NCI-H187 treated with DMSO at 0.1 percent for 48 hours (cell line): ENCODE measurements at places on chromosomes 6 and 20.

DNA sequence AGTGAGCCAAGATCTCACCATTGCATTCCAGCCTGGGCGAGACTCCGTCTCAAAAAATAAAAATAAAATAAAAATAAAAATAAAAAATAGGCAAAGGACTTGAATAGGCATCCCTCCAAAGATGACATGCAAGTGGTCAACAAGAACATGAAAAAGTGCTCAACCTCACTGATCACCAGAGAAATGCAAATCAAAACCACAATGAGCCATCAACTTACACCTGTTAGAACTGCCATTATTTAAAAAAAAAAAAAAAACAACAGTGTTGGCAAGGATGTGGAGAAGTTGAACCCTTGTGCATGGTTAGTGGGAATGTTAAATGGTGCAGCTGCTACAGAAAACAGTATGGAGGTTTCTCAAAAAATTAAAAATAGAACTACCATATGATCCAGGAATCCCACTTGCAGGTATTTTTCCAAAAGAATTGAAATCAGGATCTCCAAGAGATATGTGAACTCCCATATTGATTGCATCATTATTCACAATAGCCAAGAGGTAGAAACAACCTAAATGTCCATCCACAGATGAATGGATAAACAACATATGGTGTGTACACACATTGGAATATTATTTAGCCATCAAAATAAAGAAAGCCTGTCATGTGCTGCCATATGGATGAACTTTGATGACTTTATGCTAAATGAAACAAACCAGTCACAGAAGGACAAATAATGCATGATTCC, 2.8 kb downstream of the C20orf203 start:
- no peak for DNase-seq

GRCh38 chr6:14276667-14277404, 159.3 kb downstream of the CD83 start:
- DNase-seq = no peak

DNA sequence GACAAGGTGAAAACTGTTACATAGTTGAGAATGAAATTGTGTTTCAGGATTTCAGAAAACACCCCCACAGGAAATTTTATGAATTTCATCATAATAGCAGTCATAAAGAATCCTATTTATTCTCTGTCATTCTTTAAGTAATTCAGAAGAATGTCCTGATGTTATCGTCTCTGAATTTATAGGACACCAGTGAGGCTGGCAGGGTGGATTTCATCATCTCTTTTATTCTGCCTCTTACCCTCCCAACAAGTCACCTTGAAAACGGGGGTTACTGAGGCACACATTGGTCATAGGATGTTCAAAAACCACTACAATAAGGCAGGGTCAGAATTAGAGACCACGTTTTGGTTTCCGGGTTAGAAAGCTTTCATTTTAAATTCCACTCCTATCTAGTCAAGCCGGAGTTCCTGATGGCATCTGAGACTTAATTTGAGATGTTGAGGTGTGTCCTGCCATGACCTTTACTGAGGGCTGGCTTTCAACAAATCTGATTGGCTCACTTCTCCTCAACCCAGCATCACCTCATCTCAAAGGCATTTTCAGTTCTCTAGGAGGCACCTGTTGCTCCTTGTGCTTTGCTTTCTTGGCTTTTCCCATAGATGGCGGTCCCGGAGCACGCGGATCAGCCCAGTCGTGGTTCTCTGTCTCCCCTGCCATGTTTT, 230.6 kb upstream of the SUPT3H start:
- DNase-seq = no peak

DNA sequence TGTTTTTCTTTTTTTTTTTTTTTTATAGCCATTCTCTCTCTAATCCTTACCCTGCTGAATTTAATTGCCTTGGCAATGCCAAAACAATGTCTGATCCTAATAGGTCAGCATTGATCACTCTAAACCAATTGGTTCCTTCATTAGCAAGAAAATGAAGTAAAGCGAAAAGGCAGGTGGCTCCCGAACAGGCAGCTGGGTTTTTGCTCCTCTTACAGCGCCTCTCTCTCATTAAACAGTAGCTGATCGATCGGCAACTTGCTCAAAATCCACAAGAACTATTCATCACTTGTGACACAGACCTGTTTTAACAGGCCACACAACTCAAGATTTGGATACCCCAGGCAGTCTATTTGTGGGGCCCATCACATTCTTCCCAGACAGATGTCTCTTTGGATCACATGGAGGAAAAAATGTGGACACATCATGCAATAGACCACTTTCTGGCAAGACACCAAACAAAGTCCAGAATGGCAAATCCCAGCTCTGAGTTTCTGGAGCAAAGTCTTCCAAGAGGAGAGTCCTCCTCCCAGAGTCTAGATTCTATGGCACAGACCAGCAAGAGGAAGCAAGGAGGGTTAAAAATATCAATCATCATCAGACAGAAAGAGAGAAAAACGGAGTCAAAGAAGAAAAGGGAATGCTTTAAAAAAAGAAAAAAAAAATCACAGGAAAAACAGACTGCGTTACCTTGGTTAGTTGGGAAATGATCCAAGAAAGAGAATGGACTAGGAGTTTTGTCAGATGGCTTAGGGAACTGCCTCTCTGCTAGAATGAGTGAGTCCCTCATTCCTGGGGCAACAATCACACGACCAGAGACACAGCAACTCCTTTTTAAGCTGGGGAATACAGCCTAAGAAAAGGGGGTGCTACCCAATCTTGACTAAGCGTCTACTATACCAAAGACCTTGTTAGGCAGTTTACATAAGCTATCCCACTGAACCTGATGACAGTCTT, 247.8 kb downstream of the BTBD9 start:
- no peak for DNase-seq

GRCh38 chr6:33427585-33428223, 7.8 kb downstream of the SYNGAP1 start:
- no peak for DNase-seq

DNA sequence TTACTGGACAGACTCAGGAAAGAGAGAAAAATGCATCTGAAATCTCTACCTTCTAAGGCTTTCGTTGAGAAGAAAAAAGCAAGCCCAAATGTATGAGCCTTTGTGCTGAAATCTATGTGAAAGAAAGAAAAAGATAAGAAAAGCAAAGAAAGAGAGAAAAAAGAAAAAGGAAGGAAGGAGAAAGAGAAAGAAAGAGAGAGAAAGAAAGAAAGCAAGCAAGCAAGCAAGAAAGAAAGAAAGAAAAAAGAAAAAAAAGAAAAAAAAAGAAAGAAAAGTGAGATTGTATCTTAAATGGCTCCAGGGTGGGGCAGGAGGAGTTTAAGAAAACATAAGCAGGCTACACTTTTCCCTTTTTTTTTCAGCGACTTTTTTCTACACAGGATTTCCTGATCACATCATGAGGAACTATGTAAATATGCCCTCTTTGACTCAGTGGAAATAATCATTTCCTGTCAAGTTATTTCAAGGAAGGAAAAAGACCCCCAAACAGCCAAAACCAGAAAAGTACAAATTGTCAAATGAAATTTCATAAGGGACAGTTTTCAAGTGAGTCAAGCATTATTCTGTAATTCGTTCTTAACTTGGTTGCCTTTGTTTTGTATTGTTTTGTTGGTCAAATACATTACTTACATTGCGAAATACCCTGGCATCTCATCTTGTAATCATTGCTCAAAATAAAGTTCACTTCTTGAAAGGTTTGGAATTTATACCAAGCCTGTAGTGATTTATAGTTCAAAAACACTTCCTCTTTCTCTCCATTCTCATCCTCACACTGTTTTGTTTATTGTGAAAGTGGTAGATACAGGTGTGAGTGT, 79.5 kb upstream of the RNF217 start:
- no peak for DNase-seq

DNA sequence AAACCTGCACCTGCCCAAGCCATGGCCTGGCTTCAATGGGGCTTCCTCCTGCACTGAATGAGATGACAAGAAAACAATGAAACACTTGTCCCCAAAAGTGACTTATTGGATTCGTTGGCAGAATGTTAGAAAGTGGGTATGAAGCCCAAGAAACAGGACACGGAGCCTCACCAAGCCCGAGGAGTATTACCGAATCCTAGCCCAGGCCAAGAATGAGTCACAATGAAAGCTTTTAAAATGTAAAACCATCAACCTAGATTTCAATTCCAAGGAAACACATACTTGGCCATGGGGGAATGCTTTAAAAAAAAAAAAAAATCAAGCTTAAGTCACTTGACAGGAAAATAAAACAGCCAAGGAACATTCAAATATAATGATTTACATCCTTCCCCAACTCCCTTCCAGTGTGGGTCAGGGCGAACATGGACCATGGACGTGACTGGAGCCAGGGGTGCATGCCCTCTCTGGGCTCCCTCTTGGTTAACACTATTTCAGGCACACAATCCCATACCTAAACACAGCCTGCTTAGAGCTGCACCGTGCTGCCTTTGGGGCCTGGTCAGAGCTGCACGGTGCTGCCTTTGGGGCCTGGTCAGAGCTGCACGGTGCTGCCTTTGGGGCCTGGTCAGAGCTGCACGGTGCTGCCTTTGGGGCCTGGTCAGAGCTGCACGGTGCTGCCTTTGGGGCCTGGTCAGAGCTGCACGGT, 3.1 kb upstream of the STX16 start:
- no peak for DNase-seq

- no peak for DNase-seq
Observed at GRCh38 chr20:57435105-57435497, 43.9 kb downstream of the RBM38 start.

- DNase-seq = no peak
Observed at GRCh38 chr6:9514146-9514545, 900.7 kb downstream of the TFAP2A start.

DNA sequence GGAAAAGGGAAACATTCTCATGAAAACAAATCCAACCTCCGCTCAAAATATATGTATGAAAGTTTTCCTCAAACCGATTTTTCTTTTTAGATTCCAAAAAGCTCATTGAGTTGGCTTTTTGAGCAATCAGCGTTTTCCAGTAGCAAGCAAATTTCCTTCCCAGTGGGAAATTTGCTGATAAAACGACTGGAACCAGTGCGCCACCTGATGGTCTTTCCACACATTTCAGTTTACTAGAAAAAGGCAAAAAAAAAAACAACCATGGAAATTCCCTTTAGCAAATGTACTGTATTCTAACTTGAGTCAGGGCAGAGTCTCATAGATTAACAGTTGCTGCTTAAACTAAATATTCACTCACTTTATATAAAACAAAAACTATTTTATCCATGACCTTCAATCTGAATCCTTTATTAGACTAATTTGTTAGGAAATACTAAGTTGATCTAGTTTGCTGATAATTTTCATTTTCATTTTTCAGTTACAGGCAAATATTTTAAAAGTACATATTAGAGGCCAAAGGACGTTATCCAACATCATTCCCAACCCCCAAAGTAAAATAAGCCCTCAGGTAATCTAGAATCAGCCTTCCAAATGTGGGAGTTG, 271.5 kb downstream of the FOXA2 start:
- no peak for DNase-seq

DNA sequence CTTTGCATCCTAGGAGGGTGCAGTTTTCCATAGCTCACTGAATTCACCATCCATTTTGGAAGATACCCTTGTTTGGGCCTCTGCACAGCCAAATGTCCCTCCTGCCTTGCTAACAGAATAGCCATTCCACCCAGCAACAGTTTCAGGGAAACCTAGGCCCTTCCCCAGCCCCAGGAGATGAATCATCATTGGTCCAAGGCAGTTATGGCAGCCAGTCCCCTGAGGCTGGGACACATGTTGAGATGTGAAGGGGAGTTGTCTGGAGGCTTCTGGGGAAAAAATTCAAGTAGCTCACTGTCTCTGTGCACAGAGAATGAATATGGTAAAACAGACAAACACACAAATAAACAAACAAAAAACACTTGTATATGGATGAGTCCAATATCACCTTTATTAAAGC, 17.4 kb upstream of the SIRPB2 start:
- DNase-seq = no peak

- no peak for DNase-seq
Observed at GRCh38 chr20:63572788-63573646, 1.0 kb downstream of the HELZ2 start.

DNA sequence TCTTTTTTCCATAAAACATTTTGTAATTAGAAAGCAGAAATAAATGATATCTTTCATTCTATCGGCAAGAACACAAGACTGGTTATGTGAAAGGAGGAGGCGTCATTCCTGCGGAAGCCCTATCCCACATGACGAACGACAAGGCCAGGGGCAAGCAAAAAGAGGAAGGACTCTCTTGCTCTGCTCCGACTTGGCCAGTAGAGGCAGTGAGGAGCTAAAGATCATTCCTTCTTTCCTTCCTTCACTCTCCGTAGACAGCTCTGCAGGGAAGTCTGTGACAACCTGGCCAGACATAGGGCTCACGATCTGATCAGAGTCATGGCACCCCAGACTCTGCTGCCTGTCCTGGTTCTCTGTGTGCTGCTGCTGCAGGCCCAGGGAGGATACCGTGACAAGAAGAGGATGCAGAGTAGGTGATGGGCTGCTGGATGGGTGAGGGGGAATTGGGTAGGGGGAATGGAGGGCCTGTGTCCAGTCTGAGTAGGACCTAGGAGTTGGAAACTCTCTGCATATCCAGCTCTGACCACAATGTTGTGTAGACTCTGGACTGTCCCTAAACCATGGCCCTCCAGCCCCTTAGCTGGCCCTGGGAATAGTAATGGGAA, at the start of gene WFDC10A:
Gene WFDC10A, plus strand, starts transcription at position 244 of the 605 bp plus-strand sequence. Its CDS starts 75 bp downstream, at position 319.
- DNase-seq = no peak

- no peak for DNase-seq
Observed at GRCh38 chr6:36277946-36278470, 8.1 kb downstream of the PNPLA1 start.

DNA sequence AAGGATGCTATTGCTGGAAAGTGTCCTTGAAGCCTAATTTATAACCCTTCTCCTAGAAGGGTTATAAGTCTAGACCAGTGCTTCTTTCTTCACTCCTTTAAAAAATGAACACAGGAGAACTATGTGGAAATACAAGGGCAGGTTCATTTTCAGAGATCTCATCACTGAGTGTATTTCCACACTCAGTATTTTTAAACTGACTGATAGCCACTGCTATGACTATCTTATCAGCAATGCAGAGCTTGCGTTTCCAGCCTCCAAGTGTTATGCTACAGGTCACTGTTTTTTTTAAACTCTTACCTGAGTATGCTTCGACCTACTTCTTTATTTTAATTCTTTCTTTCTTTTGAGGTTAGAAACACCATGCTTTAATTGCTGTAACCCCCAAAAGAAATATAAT, 319.1 kb downstream of the ARHGAP18 start:
- no peak for DNase-seq
